ENCODE measurements at places on chromosomes 5 and 9.
A peak's percentile ranks its signal among the peaks of the same experiment; 100 is the strongest.

- DNase-seq, result no peak
Measured at GRCh38 chr5:130796032-130796431, 369.0 kb downstream of the HINT1 start.

GRCh38 chr5:94698197-94698596 is 79.7 kb downstream of the SLF1 start:
- no peak for DNase-seq

- no peak for DNase-seq
Measured at GRCh38 chr5:112671687-112672086, 66.0 kb upstream of the APC start.

DNA sequence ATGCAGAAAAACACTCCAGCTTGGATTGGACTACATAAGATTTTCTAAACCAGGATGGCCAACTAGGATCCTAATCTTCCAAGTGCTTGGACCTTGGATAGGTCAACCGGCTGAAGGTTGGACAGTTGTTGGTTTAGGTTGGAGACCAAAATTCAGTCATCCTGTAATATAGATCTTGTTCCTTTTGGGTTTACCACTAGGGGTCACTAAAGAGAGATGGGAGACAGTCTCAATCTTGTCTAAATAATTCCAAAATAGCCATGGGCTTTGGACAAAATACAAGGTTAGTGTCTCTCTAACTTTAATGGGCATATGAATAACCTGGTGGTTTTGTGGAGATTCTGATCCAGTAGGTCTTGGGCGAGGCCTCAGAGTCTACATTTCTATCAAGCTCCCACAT is 148.7 kb upstream of the ERCC6L2 start:
- peak; percentile 73 for DNase-seq

Measured in tongue (tissue), 3 donors.